ENCODE measurements at places on chromosomes 4 and X.

DNA sequence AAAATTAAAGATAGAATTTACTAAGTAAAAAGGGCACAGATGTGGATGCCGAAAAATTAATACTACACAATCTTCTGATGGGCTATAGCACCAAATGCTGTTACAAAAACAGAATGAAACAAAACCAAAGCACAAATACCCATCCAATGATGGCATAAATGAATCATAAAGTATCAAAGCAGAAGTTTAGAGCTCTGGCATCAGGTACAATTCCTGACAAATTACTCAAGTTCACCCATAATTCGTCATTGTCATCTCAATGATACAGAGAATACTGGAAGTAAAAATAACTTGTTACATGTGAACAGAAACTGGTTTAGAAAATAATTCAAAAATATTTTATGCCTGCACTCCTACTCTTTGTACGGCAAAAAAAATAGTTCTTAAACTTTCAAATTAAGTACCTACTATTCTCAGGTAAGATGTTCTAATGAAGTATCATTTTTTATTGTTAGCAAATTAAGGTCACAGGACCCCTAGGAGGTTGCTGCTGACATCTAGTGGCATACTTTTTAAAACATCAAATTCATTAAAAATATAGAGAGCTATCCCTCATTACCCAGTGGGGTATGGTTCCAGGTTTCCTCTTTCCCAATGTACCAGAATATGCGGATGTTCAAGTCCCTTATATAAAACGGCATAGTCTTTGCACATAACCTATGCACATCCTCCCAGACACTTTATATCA lies 126.1 kb downstream of the INPP4B start:
- peak; percentile 45 for DNase-seq

DNA sequence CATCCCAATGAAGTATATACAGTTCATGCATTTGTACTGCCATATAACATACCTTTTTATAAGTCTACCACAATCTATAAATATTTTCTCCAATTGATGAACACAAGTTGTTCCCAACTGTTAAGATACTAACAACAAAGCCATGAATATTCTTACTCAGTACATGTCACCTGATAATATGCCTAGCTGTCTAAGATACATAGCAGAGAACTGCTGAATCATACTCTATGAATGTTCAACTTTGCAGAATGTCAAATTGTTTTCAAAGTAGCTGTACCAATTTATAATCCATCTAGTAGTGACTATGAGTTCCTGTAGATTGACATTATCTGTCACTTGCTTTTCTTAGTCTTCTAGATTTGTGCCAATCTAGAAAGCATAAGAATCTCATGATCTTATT lies 84.9 kb downstream of the RAB28 start:
- no peak for DNase-seq

DNA sequence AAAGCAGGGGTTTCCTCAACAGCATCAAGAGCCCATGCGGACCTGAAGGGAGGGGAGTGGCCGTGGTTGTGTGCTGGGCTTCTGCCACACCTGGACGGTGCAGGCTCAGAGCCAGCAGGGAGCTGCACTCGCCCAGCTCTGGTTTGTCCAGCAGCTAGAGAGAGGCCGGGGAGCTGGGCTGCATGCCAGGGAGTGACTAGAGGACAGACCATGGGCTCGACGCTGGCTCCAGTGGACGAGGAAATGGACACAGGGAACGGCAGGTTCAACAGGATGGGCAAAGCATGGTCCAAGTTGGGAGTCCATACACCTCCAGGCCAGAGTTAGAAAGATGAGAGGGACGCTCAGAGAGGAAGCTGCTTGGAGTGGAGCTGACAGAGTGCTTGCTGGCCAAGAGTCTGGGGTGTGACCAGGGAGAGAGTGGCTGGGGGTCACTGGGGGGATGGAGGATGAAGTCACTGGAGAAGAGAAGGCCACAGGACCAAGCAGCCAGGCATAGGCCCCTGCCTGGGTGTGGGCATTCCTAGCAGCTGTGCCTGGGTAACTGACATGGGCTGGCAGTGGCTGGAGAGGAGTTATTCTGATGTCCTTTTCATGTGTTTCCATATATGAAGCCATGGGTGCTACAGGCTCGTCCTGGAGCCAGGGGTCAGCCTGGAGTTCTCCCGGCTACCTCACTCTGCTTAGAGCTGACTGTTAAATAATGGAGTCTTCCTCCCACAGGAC lies 42.8 kb downstream of the HTT-AS start:
- DNase-seq: no peak

- no peak for DNase-seq
Measured at GRCh38 chrX:140087875-140088274, 122.6 kb upstream of the CXorf66 start.

DNA sequence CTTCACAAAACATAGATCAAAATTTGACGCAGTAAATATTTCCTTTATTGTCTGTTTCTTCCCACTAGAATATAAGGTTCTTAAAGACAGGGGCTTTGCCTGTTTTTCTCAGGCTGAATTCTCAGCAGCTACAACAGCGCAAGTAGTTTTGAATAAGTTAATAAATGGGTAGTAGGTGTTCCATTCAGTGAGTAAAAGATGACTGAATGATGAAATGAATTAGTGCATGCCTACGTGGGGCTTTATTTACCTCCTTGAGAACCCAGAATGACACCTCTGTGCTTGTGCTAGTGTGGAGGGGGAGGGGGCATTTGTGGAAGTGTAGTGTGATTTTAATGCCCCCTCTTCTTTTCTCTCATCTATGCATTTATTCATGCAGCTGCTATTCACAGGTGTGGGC lies 278.9 kb downstream of the FBXW7 start:
- no peak for DNase-seq

- no peak for DNase-seq
Measured at GRCh38 chr4:84341559-84341958, 157.5 kb downstream of the NKX6-1 start.

- no peak for DNase-seq
Measured at GRCh38 chr4:173446416-173446815, 47.5 kb upstream of the SCRG1 start.

DNA sequence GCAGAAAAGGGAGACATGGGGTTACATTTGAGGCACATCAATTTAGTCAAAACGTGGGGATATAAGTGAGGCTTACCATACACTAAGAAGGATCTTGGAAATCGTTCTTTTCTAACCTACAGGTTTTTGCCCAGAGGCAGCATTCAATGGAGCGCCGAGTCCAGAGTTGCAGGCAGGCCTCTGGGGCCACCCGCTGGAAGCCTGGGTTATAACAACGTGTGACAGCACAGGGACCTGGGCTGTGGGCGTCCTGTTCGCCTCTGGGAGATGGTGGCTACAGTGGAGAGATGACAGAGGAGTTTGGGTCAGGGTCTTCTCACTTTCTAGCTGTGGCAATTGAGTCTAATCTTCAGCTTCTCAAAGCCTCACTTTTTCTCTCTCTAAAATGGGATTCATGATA lies 53.9 kb downstream of the ENPP6 start:
- peak; percentile 39 for DNase-seq

GRCh38 chr4:154307451-154307850 lies 184.1 kb downstream of the DCHS2 start:
- DNase-seq: no peak

- no peak for DNase-seq
Measured at GRCh38 chr4:166128403-166128802, 255.4 kb downstream of the TLL1 start.

DNA sequence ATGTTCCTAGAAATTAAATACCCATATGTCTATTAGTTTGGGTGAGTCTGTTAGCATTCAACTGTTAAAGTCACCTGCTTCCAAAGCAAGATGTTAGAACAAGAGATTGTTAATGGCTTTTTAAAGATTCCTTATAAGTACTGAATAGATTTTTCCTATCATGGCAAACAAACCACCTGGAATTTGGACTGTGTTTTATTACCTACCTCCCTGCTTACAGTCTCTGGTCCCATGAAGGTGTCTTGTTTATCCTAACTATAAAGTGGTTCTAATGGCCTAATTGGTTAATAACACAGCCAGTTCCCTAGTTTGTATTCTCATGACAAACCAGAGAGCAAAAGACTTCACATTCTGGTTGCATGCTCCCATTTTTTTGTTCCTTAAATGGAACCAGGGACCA lies 149.5 kb downstream of the PPP1R2C start:
- DNase-seq: no peak

DNA sequence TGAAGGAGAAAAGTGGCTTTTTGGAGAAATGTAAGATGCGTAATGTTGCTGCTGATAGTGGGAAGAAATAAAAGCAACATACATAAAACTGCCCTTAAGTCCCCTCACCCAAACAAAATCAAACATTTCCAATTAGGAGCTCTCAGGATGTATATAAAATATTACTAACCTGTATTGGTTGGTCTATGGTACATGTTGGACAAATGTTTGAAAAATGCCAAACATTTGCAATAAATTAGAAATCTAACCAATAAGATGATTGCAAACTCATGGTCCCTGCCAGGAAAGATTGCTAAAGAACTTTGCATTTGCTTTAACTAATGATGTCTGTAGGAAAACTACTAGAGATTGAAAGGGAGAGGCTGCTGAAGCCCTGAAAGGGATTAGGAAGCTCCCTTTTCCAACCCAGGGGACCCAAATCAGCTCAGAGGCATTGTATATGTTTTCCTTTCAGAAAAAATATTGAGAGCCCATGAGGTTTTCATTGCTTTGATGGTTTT lies 1.8 kb downstream of the SFRP2 start:
- no peak for DNase-seq

DNA sequence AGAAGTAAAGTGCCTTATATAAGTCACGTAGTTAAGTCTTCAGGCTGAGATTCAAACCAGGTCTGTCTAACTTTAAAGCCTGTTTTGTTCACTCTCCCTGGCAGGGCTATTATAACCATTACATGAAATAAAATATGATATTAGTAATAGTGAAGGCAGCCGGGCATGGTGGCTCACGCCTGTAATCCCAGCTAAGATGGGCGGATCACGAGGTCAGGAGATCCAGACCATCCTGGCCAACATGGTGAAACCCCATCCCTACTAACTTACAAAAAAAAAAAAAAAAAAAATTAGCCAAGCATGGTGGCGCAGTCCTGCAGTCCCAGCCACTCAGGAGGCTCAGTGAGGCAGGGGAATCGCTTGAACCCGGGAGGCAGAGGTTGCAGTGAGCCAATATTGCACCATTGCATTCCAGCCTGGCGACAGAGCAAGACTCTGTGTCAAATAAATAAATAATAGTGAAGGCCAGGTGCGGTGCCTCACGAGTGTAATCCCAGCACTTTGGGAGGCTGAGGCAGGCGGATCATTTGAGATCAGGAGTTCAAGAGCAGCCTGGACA lies 22.1 kb upstream of the SOWAHD start:
- no peak for DNase-seq

DNA sequence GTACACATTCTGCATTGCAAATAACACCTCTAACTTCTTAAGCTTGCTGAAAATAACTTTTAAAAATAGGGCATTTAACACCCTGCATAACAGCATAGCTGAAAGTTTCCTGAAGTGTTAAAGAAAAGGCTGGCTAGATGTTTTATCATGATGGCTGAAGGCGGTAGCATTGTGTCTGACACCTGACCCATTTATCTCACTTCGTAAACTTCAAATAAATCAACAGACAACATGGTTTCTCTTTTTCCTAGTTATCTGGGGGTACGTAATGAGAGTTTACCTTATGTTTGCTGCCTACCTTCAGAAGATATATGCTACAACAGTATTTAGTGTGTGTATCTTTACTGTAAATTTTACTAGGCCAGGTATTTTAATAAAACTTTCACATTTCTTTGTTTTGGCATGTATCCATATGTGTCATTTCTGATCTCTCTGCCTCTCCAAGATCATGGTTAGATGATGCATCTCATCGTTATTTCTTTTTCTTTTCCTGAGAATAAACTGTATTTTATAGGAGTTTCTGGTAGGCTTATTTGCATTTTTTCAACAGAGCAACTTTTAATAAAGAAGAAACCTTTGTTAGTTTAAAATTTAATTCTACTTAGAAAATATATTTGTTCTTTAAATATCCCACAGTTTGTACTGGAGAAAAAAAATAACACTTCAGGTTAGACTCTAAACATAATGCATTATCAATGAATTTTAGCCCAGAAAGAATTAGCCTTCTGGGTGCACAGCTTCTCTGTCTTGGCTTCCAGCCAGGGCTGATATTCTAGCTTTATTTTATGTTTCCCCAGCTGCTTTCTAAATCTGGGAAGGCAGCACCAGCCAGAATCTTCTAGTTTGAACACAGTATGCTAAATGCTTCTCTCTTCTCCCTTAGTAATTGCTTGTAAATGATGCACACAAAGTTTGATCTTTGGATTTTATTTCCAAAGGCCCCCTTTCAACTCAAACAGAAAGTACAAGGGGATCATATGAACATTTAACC lies 2.9 kb downstream of the NDST4 start:
- DNase-seq: no peak

GRCh38 chrX:45434231-45434630 lies 233.6 kb upstream of the DIPK2B start:
- no peak for DNase-seq

- DNase-seq: no peak
Measured at GRCh38 chrX:131621650-131622049, 77.8 kb downstream of the OR13H1 start.

GRCh38 chrX:112651766-112652165 lies 28.0 kb downstream of the LHFPL1 start:
- DNase-seq: no peak

- peak; percentile 4 for DNase-seq
Measured at GRCh38 chr4:105306820-105307219, 160.1 kb downstream of the TET2 start.

- DNase-seq: peak; percentile 93
Measured at GRCh38 chr4:80138551-80139538, 58.5 kb upstream of the PRDM8 start.

DNA sequence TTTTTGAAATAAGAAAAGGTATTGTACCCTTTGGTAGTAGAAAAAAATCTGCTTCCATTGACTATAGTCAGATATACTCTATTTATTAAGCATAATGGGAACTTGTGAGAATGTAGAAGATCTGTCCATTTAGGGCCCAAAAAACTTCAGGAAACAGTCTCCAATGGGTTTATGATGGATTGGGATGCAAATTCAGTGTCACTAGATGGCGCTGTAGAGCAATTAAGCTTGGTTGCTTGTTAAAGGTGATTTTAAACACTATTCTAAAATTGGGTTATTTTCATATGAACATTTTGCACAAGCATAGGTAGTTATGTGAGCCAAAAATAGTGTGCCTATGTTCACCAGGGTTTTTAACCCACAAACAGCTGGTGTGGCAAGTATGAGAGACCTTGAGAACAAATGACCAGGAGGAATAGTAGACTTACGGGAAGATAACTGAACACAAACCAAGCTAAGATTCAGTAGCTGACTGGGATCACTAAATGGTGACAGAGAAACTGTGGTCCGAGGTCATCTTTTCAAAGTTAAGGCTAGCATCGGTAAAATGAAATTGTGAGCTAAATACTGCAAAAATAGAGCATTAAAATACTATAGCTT lies 80.3 kb upstream of the LSM6 start:
- DNase-seq: peak; percentile 49

All from activated CD4-positive, alpha-beta T cell treated with anti-CD3 and anti-CD28 coated beads, Interleukin-10, Interleukin-2, amounts not matched to agents 100 ng/mL and 50 ng/mL, durations not matched to agents 16 hours and 8 hours (primary cell).